NCI-H510A treated with DMSO at 0.1 percent for 48 hours (cell line): ENCODE measurements at places on chromosomes 2 and 18.

DNA sequence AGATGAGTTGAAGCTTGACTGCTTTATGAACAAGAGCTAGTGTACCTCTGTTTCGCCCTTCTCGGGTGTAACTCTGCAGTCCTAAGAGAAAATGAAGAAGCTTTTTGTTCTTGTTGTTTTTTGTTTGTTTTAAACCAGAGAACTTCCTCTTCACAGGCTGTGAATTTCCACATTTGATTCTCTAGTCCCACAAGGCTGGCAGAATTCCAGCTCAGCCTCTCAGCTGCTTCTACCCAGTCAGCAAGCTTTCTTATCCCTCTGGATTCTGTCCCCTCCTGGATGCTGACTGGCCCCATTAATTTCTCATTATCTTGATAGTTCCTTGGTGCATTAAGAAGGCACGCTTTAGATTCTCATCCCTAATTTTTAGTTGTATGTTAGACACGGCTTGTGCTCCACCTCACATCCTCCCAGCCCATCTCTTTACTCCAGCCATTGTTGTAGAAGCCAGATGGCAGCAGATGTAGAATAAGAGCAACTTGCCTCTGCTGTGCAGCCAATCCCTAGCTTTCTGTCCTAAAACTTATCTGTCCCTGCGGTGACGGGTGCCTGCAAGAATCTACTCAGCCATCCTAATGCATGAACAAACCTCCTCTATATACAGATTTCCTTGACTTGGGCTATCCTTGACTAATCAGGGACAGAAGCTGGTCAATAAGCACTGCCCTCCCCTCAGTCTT is 12.3 kb upstream of the RESP18 start:
- peak; percentile 53 for DNase-seq

- DNase-seq = no peak
Observed at GRCh38 chr2:160940699-160941098, 219.5 kb upstream of the TANK start.

DNA sequence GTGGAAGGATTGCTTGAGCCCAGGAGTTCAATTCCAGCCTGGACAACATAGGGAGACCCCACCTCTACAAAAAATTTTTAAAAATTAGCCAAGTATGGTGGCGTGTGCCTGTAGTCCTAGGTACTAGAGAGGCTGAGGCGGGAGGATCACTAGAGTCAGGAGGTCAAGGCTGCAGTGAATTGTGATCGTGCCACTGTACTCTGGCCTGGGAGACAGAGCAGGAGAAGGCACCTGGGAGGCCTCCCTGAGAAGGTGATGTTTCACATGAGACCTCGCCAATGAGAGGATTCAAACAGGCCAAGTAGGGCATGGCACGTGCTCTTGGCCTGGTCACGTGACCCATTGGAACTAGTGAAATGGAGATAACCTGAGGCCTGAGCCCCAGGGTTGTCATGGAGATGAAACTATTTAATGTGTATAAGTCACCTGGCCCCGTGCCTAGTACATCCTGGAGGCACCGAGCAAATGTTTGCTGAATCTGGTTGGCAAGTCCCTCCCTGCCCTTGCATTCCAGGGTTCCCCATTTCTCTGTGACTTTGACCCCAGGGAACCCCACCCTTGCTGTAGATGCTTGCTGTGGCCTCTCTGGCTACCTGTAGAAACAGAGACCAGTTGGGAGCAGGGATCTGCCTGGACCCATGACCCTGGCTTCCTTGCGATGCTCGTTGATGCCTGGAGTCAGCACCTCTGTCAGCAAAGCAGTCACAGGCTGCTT is 26.1 kb upstream of the ROCK2 start:
- DNase-seq = peak; percentile 12

- no peak for DNase-seq
Observed at GRCh38 chr2:8398040-8398668, 283.7 kb upstream of the ID2 start.

GRCh38 chr2:112033600-112033999 is 21.5 kb upstream of the TMEM87B start:
- DNase-seq = no peak

DNA sequence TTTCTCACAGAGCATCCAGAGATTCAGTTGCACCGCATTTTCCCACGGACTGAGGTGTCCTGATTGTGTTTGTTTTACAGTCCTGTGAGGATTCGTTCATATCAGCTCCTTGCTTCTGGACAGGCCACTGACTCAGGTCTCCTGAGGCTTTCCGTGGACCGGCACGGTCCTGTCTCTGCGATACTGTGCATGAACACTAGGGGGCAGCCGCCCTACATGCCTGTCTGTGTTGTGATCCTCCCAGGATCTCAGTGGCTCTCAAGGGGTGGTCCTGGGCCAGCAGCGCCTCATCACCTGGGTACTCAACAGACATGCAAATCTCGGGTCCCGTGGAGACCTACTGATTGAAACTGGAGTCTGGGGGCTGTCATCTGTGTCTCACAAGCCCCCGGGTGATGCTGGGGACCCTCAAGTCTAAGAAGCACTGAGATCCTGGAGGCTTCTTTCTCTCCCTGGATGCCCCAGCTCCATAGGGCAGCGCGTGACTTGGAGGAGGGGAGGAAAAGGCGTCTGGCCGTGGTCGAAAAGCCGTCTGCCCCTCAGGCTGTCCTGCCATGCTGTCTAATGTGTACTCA is 28.9 kb downstream of the IL1R2 start:
- peak; percentile 54 for DNase-seq

- DNase-seq = no peak
Observed at GRCh38 chr2:132462236-132462635, 45.6 kb downstream of the GPR39 start.

DNA sequence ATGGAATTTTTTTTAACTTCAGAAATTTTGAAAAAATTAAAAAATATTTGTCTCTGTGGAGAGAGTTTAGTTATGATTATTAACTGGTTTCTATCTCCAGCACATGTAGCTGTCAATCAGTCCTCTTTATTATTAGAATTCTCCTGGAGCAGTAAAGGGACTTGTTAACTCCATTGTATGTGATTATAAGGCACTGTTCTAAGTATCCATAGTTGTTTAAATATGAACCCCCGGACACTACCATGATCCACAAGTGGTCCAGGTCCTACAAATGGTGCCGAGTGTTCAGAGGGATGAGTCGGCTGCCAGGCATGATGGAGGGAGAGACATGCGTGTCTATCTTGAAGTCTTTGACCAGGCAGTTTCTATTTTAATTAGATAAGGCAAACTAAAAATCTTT is 492 bp downstream of the CHRNA1 start:
- no peak for DNase-seq

DNA sequence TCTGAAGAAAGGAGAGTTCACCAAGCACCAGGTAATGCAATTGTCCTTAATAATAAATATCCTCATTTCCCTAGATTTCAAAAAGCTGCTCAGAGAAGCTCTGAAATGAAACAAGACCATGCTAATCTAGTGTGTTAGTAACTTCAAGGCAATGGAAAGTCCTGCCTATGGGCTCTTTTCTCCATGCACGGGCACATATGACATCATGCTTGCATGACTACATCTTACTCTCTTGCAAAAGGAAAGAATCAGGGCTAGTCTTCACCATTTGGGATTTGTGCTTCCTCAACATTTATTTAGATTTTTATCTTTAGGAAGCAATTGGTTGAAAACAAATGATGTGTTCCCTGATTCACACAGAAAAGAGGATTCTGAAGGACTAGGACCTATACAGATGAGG is 204.0 kb upstream of the POU3F3 start:
- no peak for DNase-seq

- no peak for DNase-seq
Observed at GRCh38 chr18:65704046-65704445, 46.8 kb upstream of the CDH7 start.

DNA sequence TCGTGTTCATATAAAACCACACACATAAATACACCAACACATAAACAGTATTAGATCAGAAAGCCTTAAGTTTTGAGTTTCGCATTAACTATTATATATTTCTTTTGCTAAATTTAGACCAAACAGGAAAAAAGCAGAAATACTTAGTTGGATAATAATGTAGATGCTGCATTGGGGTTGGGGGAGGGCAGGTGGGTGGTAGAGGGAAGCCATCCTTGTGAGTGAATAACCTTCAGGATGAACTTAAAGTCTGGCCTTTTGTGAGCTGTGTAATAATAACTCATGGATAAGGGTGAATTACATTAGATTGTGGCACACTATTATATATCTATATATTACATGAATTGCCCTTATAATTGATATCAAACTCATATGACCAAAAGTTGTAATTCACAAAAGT is 174.7 kb downstream of the WDR7 start:
- no peak for DNase-seq

GRCh38 chr2:203710952-203711351 is 4.5 kb downstream of the CD28 start:
- no peak for DNase-seq

DNA sequence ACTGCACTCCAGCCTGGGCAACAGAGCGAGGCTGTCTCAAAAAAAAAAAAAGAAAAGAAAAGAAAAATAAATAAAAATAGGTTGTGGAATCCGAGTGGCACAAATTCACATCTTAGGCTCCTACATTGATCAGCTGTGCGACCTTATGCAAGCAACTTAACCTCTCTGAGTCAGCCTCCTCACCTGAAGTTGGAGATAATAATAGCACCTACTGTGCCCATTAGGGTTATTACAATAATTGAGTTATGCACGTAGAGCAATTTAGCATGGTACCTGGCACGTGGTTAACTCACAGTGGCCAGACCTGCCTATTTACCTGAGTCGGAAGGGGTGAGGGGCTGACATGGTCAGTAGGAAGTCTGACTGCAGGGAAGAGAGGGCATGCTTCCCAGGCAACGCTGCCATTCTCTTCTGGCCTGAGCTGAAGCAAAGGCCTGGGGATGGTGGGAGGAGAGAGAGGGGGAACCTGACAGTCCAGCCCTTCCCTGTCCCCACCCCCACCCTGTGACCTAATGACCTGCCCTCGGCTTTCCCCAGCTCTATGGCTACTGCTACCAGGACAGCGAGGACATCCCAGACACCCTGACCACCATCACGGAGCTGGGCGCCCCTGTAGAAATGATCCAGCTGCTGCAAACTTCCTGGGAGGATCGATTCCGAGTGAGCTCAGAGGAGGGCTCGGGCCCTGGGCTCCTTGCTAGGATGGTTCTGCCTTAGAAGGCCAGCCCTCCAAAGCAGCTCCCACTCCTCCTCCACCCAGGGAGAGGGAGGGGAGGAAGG is 5.1 kb downstream of the PKDCC start:
- DNase-seq = no peak

DNA sequence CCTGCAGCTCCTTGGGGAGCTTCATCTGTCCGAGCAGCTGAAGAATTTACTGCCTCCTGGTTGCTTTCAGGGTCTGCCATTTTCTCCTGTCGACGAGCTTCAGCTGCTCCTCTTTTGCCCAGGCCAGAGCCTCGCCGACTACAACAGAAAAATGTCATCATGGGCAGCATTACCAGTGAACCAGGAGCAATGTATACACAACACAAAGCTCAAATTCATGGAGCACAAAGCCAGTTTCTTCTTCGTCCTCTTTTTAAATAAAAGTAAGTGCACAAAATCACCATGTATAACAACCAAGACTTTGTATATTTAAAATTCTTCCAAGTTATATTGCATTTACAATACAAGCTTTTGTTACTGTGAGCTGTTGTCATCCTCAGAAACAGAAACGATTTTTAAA is 85.0 kb downstream of the TRIP12 start:
- DNase-seq = no peak

- no peak for DNase-seq
Observed at GRCh38 chr2:197258580-197258979, 52.0 kb downstream of the ANKRD44 start.
